ENCODE measurements at places on chromosomes 2 and 18.

DNA sequence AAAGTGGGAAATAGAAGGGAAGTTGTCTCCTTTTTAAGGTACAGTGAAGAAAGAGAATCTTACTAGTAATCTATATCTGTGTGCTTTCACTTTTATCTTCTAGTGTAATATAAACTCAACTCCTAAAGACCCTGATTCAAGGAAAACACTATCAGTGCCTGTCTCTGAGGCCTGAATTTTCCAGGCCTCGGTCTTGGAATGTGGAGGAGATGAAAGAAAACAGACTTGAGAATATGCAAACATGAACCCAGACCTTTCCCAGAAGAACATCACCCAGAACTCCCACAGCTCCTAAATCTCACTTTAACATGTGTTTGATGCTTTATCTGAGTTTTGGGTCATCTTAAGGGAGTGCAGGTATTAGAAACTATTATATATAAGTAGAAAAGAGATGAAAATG lies 51.8 kb downstream of the EPB41L5 start:
- no peak for DNase-seq

- DNase-seq, result no peak
Observed at GRCh38 chr2:101893681-101894381, 97.9 kb upstream of the IL1R2 start.

GRCh38 chr2:127226520-127227263 lies 6.6 kb upstream of the CYP27C1 start:
- no peak for DNase-seq

- DNase-seq, result no peak
Observed at GRCh38 chr2:220579452-220579851, 952.0 kb downstream of the SLC4A3 start.

DNA sequence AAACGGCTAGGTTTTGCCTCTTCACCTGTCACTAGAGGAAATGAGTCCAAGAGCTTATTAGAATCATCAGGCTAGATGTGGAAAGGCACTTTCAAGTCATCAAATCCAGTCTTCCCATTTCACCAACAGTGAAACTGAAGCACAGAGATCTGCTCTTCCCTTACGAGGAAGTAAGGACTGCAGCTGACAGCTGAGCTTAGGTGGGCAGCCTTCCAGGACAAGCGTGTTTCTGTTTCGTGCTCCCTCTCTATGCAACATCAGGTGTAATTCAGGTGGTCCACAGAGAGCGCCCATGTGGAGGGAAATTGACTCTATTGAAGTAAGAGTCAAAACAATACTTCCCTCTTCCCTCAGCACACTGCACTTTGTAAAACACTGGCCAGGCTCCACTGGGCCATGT lies 5.5 kb downstream of the CYRIA start:
- no peak for DNase-seq

DNA sequence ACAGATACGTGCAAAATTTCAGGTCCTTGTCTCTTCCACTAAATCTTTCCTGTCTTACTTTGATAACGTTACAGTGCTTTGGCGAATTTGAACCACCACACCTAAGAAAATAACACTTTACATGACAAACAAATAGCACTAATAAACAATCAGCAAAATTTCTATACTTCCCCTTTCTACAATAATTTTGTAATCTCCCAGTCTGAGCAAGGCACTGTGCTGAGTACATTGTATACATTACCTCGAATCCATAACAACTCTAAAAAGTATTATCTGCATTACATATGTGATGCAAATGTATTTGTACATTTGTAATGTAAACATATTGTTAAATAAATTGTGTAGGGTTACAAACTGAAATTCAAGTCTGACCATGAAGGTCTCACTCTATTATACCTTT lies 49.9 kb downstream of the RTN4 start:
- no peak for DNase-seq

DNA sequence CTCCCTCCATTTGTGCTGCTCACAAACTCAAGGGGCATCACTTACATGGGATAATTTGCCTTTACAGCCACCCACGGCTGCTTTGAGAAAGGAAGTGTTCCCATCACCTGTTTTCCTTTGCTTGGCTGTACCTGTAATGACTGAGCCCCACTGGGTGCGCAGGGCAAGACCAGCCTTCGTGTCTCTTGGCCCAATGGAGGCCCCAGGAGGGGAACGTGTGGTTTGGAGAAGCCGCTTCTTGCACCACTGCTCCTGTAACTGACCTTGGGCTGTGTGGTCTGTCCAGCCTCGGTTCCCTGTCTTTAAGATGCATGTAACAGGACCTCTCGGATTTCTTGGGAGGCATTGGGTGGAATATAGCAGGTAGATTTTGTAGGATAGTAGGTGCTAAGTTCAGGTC lies 41.1 kb downstream of the LDLRAD4 start:
- DNase-seq, result no peak

- no peak for DNase-seq
Observed at GRCh38 chr18:28204154-28204553, 27.2 kb upstream of the CDH2 start.

DNA sequence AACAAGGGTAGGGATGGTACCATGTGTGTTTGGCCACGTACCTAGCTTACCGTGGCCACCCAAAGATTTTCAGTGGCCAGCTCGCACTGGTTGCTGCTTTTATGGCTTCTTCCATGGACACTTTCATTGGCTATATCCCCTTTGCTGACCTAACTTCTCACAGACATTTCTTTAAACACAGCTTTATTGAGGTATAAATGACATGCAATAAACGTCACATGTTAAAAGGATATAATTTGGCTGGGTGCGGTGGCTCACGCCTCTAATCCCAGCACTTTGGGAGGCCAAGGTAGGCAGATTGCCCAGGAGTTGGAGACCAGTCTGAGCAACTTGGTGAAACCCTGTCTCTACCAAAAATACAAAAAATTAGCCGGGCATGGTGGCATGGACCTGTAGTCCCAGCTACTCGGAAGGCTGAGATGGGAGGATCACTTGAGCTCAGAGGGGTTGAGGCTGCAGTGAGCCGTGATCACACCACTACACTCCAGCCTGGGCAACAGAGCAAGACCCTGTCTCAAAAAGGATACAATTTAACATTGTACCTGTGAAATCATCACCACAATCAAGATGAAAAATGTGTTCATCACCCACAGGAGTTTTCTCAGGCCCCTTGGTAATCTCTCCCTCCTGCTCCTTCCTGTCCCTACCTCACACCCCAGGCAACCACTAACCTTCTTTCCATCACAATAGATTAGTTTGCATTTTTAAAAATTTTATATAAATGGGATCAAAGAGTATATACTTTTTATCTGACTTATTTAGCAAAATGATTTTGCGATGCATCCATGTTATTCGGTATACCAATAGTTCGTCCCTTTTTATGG lies 127.8 kb upstream of the PPP1CB start:
- no peak for DNase-seq

- DNase-seq, result no peak
Observed at GRCh38 chr2:27495840-27496356, 741 bp upstream of the GCKR start.

DNA sequence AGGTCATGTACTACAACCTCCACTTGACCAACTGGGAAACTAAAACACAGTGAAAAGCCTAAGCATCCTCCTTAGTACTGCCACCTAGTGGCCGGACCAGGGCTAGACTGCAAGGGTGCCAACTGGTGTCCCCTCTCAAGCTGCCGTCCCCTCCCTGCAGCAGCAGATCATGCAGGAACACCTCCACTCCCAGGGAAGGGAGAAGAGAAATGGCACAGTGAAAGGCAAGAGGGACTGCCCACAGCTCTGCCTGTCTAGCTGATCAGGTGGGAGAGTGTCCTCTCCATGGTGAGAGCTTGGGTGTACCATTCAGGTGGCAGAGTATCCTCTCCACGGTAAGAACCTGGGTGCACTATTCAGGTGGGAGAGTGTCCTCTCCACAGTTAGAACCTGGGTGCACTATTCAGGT lies 78.1 kb downstream of the AAK1 start:
- DNase-seq, result peak; percentile 70

DNA sequence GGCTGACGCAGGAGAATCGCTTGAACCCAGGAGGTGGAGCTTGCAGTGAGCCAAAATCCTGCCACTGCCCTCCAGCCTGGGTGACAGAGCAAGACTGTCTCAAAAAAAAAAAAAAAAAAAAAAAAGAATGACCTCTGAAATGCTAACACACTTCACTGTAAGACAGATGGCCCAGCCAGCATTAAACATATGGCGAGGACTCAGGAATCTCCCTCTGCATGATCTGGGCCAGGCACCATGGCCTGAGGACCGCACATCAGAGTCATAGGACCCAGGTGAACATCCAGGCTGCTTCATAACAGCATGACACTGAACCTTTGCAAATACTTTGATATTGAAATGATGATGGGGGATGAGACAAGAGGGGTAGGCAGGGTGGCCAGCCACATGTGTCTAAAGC lies 56.1 kb upstream of the DNMT3A start:
- DNase-seq, result no peak

- DNase-seq, result no peak
Observed at GRCh38 chr2:228919808-228920207, 351.3 kb downstream of the PID1 start.

DNA sequence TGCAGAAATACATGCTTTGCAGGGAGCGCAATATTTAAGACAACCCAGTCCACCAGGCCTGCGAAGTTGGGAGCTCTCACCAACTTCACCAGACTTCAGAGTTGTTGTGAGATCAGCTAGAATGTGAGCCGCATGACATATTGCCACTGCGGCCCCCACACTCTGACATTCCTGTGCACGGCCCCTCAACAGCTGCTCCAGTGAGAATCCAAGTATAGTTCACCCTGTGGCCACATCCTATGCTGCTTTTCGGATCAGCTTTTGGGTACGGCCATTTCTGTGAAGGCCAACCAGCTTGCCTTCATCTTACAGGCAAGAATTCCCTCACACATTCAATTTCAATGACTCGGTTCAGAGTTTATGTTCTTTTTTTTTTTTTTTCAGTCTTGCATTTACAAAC lies 177.8 kb downstream of the SOX11 start:
- no peak for DNase-seq

GRCh38 chr2:70141902-70142589 lies 48.8 kb downstream of the C2orf42 start:
- peak; percentile 82 for DNase-seq

DNA sequence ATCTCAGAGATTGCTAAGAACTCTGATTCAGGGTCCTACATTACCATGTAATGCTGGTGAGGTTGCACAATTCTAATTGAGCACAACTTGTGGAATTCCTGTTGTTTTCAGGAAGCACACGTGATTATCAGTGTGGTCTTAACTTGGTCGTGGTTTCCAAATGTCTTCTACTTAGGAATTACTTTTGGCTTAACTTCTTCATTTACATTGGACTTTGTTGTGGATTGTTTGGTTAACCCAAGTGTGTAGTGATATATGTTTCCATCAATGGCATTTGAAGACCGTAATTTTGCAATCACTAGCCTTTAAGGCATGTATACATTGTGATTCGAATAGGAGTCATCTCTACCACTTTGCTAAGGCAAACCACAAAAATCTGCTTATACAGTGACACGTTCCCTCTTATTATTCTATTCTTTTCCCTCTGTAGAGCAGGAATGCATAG lies 373.3 kb downstream of the IRS1 start:
- no peak for DNase-seq

DNA sequence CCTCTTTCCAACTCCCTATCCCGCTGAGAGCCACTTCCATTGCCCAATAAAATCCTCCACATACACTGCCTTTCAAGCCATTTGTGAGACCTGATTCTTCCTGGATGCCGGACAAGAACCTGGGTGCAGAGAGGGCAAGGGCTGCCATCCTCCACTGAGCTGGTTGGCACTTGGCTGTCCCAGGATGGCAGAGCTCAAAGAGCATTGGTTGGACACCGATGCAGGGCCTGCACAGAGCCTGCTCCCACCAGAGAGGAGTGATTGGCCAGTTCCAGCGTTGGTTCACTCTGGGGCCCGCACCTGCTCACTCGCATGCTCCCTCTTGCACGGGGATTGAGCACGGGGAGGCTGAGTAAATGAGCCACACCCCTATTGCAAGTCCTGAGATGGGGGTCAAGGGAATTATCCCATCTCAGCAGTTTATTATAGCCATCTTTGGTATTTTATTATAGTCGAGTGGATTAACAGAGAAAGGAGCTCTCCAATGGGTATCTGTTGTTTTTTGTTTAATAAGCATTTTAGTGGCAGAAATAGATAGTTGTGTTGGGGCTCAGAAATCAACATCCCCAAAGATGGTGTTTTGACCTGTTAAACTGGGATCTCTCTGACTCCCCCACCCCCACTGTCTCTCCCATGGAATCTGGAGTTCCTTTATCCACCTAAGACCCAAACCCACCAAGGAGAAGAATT lies 19.8 kb upstream of the MGAT4A start:
- DNase-seq, result no peak

GRCh38 chr18:3060667-3061580 lies 48.0 kb upstream of the LPIN2 start:
- no peak for DNase-seq

DNA sequence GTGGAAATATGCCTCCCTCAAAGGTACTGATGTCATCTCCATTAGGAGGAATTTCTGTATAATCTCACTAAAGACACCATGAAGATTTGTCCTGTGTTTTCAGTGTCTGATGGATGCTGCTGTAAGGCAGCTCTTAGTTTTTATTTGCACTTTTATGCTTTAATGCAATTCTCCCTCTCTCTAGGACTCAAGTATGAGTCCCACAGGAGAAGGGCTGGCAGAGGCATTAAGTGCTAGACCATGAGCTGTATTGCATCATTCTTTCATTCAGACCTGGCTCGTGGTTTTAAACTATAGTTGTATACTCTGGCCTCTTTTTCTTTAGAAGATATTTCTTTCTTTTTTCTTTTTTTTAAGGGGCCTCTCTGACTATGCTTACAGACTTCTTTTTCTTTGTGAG lies 805.6 kb downstream of the DPP10 start:
- DNase-seq, result no peak

GRCh38 chr2:161745866-161746614 lies 121.8 kb downstream of the SLC4A10 start:
- DNase-seq, result no peak

GRCh38 chr2:13968811-13969210 lies 663.7 kb upstream of the LRATD1 start:
- DNase-seq, result no peak

GRCh38 chr2:10079870-10080535 lies at the start of gene CYS1:
Gene CYS1, minus strand, starts transcription at chr2:10080411. Its CDS starts 188 bp downstream, at chr2:10080223.
- DNase-seq, result no peak

DNA sequence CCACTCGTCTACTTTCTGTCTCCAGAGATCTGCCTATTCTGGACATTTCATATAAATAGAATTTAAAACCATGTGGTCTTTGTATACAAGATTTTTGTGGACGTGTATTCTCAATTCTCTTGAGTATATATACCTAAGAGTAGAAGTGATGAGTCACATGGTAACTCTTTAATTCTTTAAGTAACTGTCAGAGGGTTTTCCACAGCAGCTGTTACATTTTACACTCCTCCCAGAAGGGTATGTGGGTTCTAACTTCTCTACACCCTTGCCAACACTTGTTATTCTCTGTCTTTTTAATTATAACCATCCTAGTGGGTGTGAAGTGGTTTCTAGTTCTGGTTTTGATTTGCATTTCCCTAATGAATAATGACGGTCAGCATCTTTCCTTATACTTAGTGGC lies 70.9 kb downstream of the MAP3K20 start:
- no peak for DNase-seq

- peak; percentile 61 for DNase-seq
Observed at GRCh38 chr2:240452462-240453256, 17.2 kb downstream of the GPC1 start.
